Tibial artery (tissue), 4 donors: ENCODE measurements at places on chromosomes 12 and 14.

DNA sequence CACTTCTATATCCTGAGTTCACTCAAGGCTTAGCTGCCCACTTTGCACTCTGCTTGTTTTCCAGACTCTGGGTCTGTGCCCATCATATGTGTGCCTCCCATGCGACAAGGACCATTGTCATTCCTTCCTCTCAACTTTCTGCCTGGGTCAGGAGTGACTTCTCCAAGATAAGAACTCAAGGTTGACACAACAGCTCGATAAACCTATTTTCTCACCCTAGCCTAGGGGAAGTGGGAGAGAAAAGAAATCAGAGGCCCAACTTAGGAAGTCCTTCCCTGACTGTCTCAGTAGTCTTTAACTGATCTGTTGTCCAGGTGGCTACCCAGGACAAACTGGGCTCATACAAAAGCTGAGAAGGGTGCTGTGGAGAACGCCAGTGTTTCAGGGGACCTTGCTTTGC, 1.7 kb downstream of the SMUG1 start:
- no peak for DNase-seq

DNA sequence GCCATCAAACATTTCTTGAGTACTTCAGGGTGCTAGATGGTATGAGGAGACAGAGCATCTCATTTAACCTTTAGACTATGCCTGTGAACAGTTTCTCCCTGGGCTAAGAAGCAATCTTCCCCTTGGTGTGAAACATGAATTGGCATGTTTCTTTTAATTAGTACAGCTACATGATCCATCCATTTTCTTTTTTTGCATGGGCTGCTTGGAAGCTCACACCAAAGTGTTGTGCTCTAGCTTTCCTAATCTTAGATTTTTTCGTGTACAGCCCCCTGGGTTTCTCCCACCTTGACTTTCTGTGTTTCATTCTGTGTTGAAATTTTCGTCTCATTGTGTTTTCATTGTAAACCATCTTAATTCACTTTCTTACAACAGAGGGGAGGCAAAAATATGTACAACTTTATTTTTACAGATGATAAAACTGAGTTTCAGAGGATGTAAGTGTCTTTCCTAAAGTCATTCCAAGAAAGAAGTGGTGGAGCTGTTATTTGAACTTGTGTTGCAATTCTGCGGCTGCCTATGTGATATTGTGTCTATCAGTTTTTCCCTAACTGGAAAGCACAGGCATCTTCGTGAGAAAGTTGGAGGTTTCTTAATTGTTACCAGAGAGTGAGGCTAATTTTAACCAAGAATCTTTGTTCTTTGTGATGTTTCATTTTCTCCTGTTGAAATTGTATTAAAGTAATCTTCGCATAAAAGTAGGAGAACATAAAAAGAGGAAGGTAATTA, 64.5 kb downstream of the DAAM1 start:
- no peak for DNase-seq

GRCh38 chr12:57613427-57614109, 2.3 kb downstream of the ARHGEF25 start:
- peak; percentile 34 for DNase-seq

- no peak for DNase-seq
These were observed 85.6 kb upstream of the TSPAN8 start for GRCh38 chr12:71243370-71243769.

- DNase-seq, result no peak
These were observed 23.6 kb upstream of the REP15 start for GRCh38 chr12:27672643-27673042.

GRCh38 chr14:62654641-62655040, 390.6 kb downstream of the KCNH5 start:
- no peak for DNase-seq

DNA sequence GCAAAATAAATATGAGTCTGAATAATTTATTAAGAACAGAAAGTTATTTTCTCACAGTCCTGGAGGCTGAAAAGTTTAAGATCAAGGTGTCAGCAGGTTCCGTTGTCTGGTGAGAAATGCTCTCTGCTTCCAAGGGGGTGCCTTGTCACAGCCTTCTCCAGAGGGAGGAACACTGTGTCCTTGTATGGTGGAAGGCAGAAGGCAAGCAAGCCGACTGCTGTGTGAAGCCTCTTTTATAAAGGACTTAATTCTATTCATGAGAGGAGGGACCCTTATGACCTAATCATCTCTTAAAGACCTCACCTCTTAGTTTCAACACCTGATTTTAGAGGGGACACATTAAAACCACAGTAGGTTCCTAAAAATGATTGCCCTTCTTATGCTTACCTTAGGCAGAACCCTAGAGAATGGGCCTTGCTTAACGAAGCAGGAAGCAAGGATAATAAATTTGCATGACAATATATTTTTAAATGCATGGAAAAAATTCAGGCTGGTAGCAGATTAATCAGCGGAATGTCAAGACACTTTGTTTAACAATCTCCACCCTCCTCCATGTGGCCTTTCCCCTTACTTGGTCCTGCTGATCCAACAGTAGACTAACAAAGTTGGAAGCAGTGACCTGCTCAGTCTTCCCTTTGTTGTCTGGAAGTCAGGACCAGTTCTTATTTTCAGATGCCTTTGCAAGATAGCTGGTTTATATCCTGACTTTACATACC, 154.9 kb downstream of the DYRK2 start:
- DNase-seq, result no peak

DNA sequence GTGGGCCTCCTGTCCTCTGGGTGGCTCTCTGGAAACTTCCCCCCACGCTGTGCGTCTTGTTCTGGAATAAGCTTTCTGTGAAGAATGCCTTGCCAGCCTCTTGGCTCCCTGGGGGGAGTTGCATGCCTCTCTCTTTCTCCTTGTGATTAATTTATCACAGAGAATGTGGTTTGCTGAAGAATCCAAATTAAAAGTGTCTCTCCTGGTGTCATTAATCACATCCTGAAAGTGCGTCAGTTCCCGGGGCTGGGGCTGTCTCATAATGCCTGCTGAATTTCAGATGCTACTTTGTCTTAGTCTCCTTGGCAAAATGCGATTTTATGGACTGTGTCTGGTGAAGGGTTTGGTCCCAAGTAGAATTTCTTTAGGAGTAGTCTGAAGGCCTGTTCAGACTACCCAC, 787.7 kb upstream of the TMEM132C start:
- DNase-seq, result no peak

DNA sequence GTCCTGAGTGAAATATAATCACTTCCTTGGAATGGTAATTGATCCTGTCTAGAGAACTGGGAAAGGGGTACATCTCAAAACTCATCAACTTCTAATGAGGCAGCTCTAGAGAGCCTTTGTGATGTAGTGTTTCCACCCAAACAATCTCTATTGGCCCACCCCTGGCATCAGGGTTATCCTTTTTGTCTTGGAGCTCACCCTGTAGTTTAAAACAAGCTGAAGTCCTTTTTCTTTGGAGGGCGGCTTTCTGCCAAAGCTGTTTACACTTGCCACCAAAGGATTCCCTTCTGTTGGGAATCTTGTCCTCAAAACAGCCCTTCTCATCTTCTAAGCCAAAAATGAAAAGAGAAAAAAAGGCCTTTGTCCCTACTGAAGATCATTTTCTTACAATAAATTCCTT, 60.6 kb upstream of the GTF2A1 start:
- DNase-seq, result no peak

- no peak for DNase-seq
These were observed 43.8 kb downstream of the RIMBP2 start for GRCh38 chr12:130672089-130672820.

GRCh38 chr14:100187247-100187833, 27.9 kb upstream of the DEGS2 start:
- DNase-seq, result no peak

DNA sequence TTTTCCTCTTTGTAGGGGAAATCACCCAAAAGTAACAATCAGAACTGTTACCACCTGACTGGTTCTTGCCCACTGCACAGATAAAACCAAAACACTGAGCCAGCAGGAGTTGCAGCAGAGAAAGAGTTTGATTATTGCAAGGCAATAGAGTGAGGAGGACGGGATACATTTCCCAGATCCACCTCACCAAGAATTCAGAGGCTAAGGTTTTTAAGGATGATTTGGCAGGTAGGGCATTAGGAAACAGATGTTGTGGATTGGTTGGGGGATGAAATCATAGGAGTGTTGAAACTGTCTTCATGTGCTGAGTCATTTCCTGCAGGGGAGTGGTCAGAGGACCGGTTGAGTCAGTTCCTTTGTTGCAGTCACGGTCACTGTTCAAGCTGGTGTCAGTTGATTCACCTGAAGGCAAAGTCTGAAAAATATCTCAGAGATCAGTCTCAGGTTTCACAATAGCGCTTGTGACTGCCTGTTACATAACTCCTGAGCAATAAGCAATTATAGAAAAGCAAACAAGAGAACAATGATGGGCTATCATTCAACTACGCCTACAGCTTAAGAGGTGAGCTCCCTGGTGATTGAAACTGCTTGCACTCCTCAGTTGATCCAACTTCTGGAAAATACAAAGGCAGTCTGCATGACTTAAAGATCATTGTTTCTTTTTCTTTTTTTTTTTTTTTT, 20.3 kb upstream of the AMN1 start:
- DNase-seq, result peak; percentile 66

- DNase-seq, result no peak
These were observed 160.9 kb upstream of the EEA1 start for GRCh38 chr12:93089805-93090569.

DNA sequence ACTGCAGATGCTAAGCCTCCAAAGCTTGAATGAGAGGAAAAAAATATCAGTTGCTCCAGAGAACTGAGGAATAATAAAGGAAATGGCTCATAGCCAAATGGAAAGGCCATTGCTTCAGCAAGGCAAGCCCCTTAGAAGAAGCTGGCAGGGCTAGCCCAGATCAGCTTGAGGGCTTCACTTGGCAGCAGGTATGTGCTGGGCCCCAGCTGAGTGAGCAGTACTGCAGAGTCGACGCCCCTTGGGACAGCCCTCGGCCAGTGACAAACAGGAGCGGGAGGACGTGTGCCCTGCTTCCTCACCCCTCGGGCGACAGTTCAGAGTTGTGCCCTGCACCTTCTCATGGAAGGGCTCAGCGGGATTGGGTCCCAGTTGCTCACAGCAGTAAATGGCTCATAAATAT, 1031.2 kb upstream of the TMEM132C start:
- DNase-seq, result no peak

- no peak for DNase-seq
These were observed 226.3 kb downstream of the MON2 start for GRCh38 chr12:62692884-62693283.

DNA sequence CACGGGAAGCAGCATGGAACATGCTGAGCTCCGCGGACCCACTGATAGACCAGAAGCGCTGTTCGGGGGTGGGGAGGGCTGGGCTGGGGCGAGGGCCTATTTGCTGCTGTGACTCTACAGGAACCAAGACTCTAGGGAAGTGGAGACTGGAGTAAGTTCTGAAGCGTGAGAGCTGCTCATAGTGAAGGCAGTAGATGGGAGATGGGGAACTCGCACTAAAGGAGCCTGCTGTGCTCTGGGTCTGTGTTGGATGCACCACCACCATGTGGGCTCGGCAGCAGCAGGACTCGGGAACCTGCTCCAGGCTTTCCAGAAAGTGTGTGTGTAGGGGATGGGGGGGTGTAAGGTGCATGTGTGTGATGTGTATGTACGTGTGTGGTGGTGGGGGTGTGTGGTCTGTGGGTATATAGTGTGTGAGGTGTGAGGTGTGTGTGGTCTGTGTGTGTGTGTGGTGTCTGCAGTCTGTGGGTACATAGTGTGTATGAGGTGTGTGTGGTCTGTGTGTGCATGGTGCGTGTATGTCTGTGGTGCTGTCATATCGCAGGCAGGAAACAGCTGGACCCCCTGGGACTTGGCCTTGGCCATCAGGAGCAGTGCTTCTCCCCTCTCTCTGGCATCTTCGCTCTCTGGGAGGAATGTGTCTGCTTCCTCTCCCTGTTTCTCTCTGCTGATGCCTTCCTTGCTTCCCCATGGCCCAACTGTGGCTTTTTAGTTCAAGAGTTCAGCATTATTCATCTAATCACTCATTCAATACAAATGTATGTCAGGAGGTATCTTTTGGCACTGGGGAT, 378.9 kb downstream of the FUT8 start:
- no peak for DNase-seq

- no peak for DNase-seq
These were observed 85.3 kb downstream of the MAPKAPK5 start for GRCh38 chr12:111927346-111927745.

DNA sequence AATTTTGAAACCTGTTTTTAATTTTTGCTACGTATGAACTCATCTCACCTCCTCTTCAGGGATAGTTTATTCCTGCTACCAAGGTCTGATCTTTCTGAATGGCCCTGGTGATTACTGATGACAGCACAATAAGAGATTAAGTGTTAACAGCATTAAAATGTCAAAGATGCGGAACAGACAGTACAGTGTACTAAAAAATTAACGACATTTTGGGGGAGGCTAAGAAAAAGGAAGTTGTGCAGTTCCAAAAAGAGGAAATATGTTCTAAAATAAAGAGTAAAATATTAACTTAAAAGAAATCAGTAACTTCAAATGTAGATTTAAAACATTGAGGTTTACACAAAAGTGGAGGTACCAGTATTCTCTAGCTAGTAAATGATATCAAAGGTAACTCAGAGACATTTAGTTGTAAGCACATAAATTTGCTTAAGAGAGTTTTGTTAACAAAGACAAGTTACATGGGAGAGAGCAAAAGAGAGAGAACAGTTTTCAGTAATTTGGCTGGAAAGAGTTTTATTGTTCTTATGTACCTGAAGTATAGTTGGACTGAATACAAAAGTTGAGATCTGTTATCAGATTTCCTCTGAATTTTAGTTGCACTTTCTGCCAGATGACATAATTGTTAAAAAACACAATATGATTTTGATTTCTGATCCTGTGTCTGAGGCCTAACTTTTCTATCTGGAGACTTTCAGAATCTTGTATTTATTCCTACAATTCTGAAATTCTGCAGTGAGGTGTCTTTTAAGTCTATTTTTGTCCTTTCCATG, 4.2 kb upstream of the CLECL1 start:
- DNase-seq, result no peak

GRCh38 chr14:100408350-100409002, 85.3 kb downstream of the SLC25A47 start:
- DNase-seq, result no peak
